Cardiac muscle cell (in vitro differentiated cells and primary cell): ENCODE measurements at places on chromosomes 5 and 9.
A peak's percentile ranks its signal among the peaks of the same experiment; 100 is the strongest.

- DNase-seq, result no peak
Observed at GRCh38 chr9:126058011-126058531, 268.6 kb upstream of the MVB12B start.

DNA sequence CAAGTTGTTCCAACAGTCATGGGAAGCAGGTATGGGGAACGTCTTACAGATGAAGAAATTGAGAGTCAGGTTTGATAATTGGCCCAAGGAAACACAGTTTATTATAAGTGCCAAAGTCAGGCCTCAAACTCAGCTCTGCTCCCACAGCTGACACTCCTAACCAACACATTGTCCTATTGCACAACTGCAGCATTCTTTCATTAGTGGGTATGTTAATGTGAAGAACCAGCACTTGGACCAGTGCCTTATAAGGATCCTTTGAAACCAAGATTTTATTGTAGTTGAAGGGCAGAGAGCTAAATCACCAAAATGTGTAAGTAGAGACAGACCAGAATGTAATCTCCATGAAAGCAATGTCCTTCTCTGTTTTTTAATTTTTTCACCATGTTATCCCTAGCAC lies 56.1 kb downstream of the GRIA1 start:
- peak; percentile 76 for DNase-seq

- no peak for DNase-seq
Observed at GRCh38 chr5:10469253-10470050, 27.8 kb downstream of the ROPN1L start.

GRCh38 chr9:100440071-100440470 lies 13.1 kb downstream of the MSANTD3 start:
- peak; percentile 74 for DNase-seq

DNA sequence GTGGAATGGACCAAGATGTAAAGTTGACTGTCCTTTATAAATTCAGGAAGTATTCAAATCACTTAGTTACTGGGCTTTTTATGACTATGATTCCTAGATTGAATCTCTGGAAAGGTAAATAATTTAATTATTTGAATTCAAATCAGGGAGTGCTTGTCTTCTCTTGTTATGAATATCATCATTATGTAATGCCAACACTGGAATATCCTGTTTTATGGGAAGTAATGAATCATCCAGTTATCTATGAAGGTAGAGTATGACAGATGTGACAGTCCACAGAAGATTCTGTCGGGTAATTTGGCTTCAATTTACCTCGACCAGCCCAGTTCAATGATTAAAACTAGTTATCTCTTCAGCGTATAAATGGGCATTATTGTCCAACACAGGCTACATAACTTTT lies 141.0 kb upstream of the NUDT12 start:
- DNase-seq, result no peak

DNA sequence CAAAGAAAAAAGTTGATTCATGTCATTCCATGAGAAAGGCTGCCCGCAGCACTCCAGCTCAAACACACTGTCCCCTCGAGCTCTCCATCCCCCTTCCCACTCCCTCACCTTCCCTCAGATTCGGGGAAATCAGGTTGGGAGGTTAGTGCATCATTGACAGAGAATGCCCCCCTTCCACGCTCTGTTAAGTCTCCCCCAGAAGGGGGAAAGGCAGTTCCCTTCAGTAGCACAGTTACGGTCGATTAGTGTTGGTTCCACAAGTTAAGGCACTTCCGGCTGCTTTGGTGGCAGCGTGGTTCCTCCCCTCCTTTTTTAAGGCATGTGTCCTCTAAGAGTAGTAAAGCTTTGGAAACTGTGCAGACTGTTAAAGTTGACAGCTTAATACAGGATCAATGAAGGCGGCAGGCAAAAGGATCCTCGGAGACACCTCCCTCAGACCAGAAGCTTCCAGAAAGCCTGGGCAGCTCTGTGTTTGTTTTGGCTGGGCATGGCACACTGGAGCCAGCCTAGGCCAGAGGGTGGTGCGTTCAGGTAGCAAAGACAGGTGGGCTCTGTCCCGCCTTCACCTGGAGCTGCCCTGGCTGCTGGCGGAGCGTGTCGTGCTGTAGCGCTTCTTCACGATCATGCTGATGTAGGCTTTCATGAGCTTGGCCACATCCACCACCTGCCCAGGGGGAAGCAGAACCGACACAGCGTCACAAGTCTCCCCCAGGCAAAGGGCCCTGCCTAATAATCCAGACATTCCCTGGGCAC lies 49.5 kb upstream of the RETREG1 start:
- no peak for DNase-seq

DNA sequence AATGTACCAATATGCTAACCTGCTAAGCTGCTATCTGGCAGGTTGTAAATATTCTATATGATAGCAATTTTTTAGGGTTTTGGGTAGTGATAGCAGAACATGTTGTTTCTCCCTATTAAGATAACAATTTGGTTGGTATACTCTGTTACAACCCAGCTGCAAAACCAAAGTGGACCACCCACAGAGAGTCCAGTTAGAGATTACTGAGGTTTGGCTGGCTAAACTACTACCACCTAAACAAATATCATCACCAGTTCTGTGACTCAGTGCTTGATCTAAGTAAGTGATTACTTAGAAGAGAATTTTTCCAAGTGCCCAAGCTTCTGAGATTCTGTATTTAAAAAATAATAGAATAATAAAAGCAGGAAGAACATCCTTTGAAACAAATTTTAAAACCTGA lies 72.3 kb downstream of the XRCC4 start:
- DNase-seq, result peak; percentile 18

DNA sequence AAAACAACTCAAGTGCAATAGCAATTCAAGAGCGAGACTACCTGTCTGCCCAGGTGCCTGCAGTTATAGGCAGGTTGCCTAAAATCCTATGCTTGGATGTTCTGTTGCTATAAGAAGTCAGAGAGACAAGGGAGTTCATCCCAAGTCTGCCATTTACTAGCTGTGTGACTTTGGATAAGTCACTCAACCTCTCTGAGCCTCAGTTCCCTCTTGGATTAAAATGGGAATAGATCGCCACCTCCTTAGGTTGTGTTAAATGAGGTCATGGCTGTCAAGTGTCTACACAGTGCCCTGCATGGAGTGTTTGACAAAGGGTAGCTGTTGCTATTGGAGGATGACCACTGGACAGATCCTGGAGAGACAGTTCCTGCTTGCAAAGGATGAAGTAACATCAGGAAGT lies 1.3 kb upstream of the ZBTB34 start:
- no peak for DNase-seq

GRCh38 chr5:8366266-8366665 lies 497.3 kb downstream of the MTRR start:
- DNase-seq, result no peak

GRCh38 chr9:109510506-109510905 lies 12.4 kb upstream of the PTPN3 start:
- no peak for DNase-seq

DNA sequence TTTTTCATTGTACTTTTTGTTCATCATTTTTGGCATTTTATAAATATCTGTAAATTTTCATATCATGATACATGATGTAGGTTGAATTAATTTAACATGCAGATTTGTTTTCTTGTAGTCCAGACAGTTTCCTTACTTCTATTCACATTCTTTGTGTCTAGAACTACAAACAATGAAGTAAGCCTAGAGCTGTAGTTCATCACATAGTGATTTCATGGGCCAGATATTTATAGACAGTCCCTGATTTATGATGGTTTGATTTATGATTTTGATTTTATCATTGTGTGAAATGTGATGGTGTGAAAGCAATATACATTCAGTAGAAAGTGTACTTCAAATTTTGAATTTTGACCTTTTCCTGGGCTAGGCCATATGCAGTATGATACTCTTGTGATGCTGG lies 139.0 kb downstream of the ARHGEF28 start:
- no peak for DNase-seq

DNA sequence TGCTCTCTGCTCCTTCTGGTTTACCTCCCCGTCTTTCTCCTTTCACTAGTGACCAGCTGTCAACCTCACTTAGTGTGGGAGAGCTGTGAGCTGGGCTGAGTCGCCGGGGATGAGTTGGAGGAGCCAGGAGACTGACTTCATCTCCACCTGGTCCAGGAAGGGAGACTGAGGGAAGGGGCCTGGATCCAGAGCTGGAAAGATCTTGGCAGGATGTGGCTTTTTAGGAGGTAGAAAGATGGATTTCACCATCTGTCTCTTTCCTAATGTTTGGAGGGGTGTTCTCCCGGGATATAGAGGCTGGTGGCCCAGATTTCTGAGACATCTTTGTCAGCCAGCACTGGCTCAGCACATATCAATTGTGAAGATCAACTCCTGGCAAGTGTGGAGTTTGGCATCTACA lies 37.1 kb upstream of the TNC start:
- no peak for DNase-seq

GRCh38 chr5:172410662-172411483 lies 43.5 kb downstream of the SH3PXD2B start:
- DNase-seq, result no peak

DNA sequence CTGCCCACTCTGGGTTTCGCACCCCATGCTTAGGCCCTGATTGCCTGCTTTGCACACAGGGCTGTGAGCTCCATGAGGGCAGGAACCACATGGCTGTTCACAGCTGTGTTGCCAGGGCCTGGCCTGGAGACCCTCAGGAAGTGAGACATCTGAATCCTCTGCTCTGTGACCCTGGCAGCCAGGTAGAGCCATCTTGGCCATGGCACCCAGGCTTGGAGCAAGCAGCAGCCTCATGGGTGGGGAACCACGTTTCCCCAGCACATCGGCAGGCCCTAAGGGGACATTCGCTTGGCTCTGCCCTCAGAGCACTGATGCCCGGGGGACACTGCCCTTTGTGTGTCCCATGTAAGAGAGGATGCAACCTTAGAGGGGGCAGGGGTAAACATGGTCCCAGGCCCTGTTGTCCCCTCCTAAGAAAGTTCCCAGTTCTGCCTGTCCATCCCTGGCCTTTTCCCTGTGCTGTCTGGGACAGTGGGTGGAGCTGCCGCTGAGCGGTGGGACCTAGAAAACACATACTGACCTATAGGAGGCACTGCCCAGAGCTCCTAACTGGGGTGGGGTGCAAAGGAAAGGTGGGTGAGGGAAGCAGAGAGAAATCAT lies 144.1 kb upstream of the IER5L start:
- no peak for DNase-seq

- no peak for DNase-seq
Observed at GRCh38 chr9:118305331-118305730, 601.1 kb downstream of the TLR4 start.

GRCh38 chr9:109868207-109868606 lies 88.2 kb downstream of the PALM2AKAP2 start:
- no peak for DNase-seq

GRCh38 chr9:121996783-121997182 lies 96.3 kb downstream of the TTLL11 start:
- no peak for DNase-seq

- DNase-seq, result no peak
Observed at GRCh38 chr5:81842795-81843398, 92.0 kb upstream of the SSBP2 start.

DNA sequence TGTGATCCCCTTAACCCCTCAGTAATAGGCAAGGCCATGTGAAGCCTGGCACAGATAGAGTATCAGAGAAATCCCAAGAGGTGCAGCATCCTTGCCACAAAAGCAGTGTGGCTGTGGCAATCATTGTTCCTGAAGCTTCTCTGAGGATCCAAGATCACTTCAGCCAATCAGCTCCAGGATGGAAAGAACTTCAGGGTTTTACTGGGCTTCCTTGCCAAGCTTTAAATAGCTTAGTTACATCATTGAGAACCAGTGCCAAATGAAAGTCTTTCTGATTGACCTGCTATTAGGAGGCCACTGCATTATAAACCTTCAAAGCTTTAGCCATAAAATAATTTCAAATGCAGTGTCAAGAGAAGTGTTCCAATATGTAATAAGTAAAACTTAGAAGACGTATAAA lies 430.6 kb downstream of the PIK3R1 start:
- DNase-seq, result peak; percentile 38

GRCh38 chr5:2181149-2181548 lies 298.4 kb upstream of the IRX4 start:
- no peak for DNase-seq

DNA sequence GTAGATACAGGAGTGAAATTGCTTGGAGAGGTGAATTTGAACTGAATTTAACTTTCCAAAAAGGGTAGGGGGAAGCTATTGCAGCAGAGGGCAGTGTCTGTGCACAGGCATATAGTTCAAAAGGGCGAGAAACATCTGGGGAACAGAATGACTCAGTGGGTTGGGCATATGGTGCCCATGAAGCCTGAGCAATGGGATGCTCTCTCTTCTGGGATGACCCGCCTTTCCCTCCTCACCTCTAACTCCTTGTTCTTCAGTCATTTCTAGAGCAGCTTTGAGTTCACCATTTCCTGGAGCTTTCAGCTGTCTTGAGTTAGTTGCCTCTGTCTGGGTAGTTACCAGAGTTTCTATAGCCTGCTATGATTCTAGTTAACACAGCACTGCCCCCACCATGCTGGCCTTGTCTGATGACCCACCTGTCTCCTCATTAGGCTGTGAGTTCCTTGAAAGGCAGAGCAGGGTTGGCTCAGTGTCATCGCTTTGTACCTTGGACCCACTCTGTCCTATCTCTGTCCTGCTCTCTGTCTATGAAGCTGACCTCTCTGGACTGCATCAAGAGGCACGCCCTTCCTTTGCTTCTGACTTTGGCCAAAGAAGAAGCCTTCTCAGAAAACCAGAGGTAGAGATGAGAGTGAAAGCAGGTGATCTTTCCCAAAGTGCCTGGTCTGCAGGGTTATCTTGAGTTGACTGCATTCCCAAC lies 299.6 kb upstream of the KLF4 start:
- DNase-seq, result no peak

DNA sequence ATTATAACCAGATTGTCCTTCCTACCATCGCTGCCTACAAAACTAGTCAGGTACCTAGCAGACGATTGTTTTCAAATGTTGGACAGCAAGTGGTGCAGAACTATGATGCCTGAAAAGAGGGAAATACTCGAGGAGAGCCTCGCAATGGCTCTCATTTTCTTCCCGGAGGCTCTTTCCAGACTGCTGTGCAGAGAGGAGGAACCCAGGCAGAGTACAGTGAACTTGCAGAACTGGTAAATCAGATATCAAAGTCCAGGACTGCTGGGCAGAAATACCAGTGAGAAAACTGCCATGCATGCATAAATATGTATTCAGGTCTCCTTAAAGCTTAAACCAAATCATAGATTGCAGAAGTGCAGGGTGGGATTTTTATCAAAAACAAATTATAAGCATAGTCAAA lies 26.4 kb upstream of the UGT3A1 start:
- no peak for DNase-seq

DNA sequence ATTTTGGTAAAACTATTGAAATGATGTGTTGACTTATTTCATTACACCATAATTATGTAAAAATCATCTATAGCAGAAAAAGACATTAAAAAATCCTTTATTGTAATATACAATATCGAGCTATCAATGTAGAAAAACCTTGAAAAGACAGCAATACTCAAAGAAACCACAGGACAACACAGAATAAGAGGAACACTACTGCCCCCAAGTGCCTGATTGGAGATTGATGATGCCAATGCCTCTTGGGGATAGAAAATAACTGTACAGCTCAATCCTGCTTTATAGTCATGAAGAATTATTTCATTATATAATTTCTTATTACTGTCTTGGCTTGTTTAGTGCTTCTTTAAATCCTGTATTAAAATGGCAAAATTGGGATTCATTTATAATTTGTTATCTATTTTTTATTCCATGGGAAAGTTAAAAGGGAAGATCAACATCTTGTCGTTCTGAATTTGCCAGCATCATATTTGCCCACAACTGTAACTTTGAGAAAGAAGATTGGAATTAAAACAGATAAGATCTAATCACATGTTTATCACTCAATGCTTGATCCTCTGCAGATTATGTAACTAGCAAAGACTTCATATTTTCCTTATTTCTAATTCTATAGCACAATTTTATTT lies 337.5 kb downstream of the CDH9 start:
- no peak for DNase-seq
